K562 (cell line): ENCODE measurements at places on chromosomes 4 and X. TPM values are rescaled to one million over a fixed set of nuclear protein-coding genes. Genes with fewer than 3 reads are reported as not detected.

DNA sequence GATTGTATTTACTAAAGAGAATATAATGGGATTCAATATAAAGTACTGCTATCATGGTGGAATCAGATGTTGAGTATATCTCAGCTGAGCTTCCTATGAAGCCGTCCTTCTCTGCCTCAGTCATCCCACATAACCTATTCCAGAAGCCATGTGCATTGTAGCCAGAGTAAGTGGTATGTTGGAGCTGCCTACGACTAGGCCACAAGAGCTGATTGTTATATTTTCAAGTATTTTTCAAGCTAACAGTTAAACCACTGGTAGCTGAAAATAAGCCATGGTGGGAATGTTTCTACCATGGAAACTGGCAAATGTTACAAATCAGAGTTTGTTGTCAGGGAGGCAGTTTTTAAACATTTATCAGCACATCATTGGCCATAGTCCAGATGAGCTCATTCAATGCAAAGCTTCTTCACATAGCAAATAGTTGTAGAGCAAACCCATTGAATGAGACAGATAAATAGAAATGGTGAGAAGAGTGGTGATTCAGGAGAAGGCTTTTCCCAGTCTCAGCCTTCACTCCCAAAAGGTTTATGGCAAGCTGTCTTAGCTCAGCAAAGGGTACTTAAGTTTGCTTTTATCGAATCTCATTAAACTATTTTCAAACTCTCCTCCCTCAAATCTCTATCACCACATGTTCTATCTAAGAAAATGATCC, 436.4 kb downstream of the PCDH19 start:
- no peak overlapping the region for H3K4me3 ChIP-seq
- no peaks in the 10 kb centered on the region for H3K27me3 ChIP-seq
- no peak for DNase-seq
- H3K36me3 ChIP-seq: no peaks in the 10 kb centered on the region
- no peaks in the 10 kb centered on the region for H3K4me1 ChIP-seq

DNA sequence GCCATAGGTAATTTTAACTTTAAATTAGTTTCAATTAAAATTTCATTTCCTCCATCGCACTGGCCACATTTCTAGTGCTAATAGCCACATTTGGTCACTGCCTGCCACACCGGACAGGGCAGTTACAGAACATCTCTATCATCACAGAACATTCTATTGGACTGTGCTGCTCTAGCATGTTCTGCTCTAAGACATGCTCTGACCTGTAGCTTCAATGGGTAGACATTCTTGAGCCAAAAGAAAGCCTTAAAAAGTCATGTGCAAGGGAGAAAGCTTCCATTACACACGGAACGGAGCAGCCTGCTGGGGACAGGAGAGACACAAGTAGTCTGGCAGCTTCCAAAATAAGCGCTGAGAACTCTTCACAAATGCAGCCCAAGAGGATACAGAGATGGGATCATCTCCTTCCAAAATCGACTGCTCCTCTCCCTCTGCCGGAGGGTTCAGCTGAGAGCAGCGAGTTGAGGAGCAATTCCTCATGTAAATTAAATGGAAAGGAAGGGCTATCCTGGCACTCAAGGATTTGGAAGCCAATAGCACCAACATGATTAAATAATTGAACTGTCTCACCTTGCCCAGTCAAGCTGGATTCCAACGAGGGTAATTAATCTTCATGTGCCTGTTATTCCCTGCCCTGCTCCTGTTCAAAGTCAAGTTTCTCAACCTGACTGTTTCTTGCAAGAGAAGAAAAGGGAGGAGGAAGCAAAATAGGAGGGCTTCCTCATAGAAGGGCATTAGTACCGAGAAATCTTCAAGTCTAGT, 336.4 kb upstream of the NOCT start:
- no peaks in the 10 kb centered on the region for H3K36me3 ChIP-seq
- H3K4me3 ChIP-seq: no peak overlapping the region
- no peak for DNase-seq
- peaks cover 3% of the 10 kb centered on the region; the same call in 2 of the 3 replicates for H3K4me1 ChIP-seq
- no peaks in the 10 kb centered on the region; the same call in 2 of the 3 replicates for H3K27me3 ChIP-seq
- no peak overlapping the region for H3K27ac ChIP-seq

DNA sequence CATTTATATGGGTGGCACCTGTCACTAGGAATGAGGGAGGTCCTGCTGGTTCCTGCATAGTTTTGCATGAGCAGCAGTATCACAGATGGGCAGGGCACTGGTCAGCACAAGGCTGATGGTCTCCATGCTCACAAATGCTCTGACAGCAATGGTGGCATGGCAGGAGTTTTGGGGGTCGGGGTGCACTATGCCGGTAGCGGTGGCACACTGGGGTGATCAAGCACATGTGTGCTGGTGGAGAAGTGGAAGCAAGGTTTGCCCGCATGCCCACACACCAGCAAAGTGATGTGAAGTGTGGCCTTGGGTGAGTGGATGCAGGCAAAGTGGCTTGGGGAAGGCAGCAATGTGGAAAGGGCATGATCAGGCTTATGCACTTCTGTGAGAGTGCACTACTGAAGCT, 60.5 kb upstream of the MAGEE1 start:
- no peaks in the 10 kb centered on the region for H3K27me3 ChIP-seq
- no peak overlapping the region for H3K4me3 ChIP-seq
- H3K4me1 ChIP-seq: no peaks in the 10 kb centered on the region
- no peak for DNase-seq
- no peaks in the 10 kb centered on the region for H3K36me3 ChIP-seq

- DNase-seq: no peak
- no peaks in the 10 kb centered on the region for H3K4me1 ChIP-seq
- no peaks in the 10 kb centered on the region for H3K36me3 ChIP-seq
- H3K27ac ChIP-seq: no peak overlapping the region
Measured at GRCh38 chr4:98203332-98204235, 57.6 kb upstream of the RAP1GDS1 start.

DNA sequence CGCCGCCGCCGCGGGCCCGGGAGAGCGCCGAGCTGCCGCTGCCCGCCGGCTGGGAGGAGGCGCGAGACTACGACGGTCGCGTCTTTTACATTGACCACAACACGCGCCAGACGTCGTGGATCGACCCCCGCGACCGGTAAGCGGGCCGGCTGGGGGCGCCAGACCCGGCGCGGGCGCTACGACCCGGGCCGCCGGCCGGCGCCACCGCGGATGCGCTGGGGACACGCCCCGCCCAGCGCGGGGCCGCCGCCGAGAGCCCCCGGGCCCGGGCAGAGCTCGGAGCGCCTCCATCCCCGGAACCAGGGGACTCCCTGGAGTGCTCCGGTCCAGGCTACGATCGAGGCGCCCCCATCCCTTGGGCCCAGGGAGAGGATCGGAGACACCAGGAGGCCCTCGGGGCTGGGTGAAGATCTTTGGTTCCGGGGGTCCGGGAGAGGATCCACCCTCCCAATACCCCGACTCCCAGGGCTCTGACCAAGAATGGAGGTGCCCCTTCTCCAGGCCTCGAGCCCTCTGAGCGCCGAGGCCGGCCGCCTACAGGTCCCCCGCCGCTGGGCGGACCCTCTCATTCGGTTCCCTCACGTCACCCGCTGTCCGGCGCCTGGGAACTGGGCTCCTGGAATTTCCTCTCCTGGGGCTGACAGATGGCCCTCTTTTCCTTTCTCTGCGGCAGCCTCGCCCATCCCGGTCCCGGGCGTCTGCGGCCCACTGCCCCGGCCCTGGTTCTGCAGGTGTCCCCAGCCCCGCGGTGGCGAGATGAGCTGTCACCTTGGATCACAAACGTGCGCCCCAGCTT, 48.8 kb downstream of the CLDN34 start:
- no peak overlapping the region for H3K27ac ChIP-seq
- no peaks in the 10 kb centered on the region for H3K36me3 ChIP-seq
- no peak for DNase-seq

DNA sequence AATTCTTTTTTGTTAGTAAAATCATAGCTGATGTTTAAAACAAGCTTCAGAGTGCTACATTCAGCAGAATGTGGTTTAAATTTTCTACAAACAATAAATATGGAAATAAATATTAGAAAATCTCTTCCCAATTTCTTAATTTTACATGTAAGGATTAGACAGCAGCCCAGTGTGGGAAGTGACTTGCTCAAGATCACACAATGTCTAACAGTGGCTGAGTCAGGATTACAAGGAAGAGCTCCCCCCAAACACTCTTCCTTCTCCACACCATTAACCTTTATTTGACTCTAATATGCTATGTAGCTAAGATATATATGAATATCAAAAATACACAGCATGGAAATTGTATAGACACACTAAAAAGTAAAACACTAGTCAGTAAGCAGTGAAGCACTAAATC, 59.5 kb downstream of the SLC10A7 start:
- H3K27ac ChIP-seq: no peak overlapping the region

DNA sequence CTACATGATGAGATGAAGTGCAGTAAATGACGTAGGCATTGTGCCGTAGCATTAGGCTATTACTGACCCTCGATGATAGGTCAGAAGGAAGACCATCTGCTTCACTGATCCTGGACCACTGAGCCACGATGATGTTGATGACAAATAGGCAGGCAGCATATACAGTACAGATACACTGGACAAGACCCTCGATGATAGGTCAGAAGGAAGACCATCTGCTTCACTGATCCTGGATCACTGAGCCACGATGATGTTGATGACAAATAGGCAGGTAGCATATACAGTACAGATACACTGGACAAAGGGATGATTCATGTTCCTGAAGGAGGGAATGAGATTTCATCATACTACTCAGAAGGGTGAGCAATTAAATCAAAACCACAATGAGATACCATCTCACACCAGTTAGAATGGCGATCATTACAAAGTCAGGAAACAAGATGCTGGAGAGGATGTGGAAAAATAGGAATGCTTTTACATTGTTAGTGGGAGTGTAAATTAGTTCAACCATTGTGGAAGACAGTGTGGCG, 50.9 kb downstream of the BEND4 start:
- H3K27me3 ChIP-seq: peaks cover 3% of the 10 kb centered on the region; the same call in 1 of the 2 replicates
- no peaks in the 10 kb centered on the region for H3K36me3 ChIP-seq
- H3K4me1 ChIP-seq: no peaks in the 10 kb centered on the region
- H3K4me3 ChIP-seq: no peak overlapping the region

The AMBN gene
- not detected in 2 replicates for total RNA-seq

DNA sequence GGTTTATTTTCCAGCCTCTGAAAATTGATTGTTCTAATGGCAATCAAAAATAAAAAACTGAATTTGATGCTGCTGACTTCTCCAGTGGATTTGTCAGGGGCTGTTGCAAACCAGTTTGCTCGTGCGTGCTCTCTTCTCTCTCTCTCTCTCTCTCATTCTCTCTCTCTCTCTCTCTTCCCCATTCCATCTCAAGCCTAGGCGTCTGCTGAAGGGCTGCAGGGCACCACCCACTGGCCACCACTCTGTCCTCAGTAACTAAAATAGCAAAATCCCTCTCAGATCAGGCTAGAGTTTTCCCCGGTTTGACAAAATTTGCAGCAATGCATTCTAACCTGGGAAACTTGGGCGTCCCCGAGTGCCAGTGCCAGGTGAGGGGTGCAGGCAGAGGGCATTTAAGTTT, 19.4 kb downstream of the NKX6-1 start:
- H3K36me3 ChIP-seq: no peaks in the 10 kb centered on the region
- H3K4me3 ChIP-seq: no peak overlapping the region
- DNase-seq: no peak
- 0 out of 3 replicates have a peak, but pooled peaks cover 2% of the 10 kb centered on the region for H3K27me3 ChIP-seq

DNA sequence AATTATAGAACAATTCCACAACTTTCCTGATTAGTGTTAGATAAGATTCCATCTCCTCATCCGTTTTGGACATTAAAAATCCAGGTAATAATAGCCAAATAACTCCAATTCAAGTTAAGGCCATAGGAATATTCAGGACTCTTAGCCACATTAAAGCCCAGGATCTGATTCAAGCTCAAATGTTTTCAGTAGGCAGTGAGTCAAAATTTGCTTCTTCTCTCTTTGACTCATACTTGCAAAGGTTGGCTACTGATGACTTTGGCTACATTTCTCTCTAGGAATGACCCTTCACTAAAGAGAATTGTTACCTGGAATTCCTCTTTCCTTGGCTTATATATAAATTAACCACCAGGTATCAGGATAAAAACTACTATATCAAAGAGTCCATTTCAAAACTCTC, 354.9 kb upstream of the HS3ST1 start:
- H3K27me3 ChIP-seq: no peaks in the 10 kb centered on the region
- DNase-seq: no peak
- H3K27ac ChIP-seq: no peak overlapping the region
- H3K36me3 ChIP-seq: no peaks in the 10 kb centered on the region

The GUCY1A1 gene
- total RNA-seq: not detected in 2 replicates

The CCDC120 gene
- 3.1 and 3.6 TPM in 2 replicates for total RNA-seq

The USP26 gene
- 0.20 and 0.47 TPM in 2 replicates for total RNA-seq

DNA sequence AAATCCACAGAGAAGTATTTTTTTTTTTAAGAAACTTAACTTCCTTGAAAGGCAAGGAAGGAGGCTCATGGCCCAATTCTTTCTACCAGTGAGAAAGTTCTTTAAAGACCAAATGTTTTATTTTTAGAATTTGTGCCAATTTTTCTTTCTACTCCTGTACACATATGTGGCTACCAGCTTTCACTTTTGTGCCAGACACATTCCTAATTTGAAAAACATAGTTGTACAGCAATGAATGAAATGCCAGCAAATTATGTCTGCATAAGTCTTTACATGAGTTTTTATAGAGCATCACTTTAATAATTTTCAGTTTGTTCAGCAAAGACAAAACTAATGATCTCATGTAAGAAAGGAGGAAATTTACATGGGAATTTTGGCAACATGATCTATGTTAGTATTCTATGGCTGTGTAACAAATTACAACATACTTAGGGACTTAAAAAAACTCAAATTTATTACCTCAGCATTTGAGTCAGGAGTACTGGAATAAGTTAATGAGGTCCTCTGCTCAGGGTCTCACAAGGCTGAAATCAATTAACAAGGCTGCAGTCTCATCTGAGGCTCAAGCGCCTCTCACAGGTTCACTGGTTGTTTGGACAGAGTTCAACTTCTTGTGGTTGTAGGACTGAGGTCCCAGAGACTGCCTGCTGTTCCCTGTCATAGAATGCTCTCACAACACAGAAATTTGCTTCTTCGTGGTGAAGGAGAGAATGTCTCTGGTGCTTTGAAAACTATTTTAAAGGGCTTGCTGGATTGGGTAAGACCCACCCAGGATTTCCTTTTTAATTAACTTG, 678.2 kb upstream of the FAM241A start:
- no peak overlapping the region for H3K27ac ChIP-seq
- no peaks in the 10 kb centered on the region for H3K27me3 ChIP-seq
- DNase-seq: no peak
- H3K36me3 ChIP-seq: no peaks in the 10 kb centered on the region

The OTC gene
- total RNA-seq: not detected in 2 replicates

- no peak overlapping the region for H3K4me3 ChIP-seq
- no peaks in the 10 kb centered on the region for H3K4me1 ChIP-seq
- H3K27ac ChIP-seq: no peak overlapping the region
- DNase-seq: no peak
Measured at GRCh38 chr4:97152149-97152548, 991.1 kb downstream of the STPG2 start.

The VSIG4 gene
- total RNA-seq: 0.47 and 0.49 TPM in 2 replicates

DNA sequence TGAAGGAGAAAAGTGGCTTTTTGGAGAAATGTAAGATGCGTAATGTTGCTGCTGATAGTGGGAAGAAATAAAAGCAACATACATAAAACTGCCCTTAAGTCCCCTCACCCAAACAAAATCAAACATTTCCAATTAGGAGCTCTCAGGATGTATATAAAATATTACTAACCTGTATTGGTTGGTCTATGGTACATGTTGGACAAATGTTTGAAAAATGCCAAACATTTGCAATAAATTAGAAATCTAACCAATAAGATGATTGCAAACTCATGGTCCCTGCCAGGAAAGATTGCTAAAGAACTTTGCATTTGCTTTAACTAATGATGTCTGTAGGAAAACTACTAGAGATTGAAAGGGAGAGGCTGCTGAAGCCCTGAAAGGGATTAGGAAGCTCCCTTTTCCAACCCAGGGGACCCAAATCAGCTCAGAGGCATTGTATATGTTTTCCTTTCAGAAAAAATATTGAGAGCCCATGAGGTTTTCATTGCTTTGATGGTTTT, 1.8 kb downstream of the SFRP2 start:
- no peak overlapping the region for H3K27ac ChIP-seq
- DNase-seq: no peak
- H3K4me3 ChIP-seq: no peak overlapping the region
- peaks cover 49% of the 10 kb centered on the region for H3K27me3 ChIP-seq
- peaks cover 3% of the 10 kb centered on the region; the same call in 2 of the 3 replicates for H3K4me1 ChIP-seq
